ENCODE measurements at places on chromosomes 3 and 15. TPM values are rescaled to one million over a fixed set of nuclear protein-coding genes. Genes with fewer than 3 reads are reported as not detected.
A peak's percentile ranks its signal among the peaks of the same experiment; 100 is the strongest.

DNA sequence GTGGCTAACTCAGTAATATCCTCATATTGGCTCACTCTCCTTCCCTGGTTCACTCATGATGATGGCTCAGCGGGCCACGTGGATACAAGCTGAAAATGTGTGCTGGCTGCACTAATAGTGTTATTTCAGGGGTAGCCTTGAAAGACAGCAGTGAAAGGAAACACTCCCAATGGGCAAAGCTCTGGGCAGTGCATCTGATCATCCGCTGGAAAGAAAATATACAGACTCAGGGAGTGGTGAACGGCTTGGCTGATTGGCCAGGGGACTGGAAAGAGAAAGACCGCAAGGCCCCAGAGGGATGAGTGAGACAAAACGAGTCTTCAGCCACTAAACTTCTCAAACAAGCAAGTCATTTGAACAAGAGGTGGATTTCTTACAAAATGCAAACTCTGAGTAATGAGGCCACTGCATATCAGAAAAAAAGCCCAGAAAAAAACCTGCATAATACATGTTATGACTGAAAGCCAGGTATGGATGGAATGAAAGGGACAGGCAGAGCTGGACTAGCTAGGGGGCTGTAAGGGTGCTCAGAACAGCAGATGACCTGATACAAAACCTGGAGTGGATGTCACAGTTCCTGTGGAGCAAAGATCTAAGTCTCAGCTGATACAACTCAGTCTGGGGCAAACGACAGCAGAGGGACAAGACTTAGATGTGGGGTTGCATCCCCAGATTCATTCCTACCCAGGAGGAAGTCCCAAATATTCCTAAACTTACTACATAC lies 33.3 kb downstream of the CMTM6 start:
- no peak for DNase-seq
- H3K27ac ChIP-seq = no peak overlapping the region
- H3K27me3 ChIP-seq = peaks cover 14% of the 10 kb centered on the region
- peaks cover 9% of the 10 kb centered on the region for H3K36me3 ChIP-seq
- no peak overlapping the region for H3K4me3 ChIP-seq

DNA sequence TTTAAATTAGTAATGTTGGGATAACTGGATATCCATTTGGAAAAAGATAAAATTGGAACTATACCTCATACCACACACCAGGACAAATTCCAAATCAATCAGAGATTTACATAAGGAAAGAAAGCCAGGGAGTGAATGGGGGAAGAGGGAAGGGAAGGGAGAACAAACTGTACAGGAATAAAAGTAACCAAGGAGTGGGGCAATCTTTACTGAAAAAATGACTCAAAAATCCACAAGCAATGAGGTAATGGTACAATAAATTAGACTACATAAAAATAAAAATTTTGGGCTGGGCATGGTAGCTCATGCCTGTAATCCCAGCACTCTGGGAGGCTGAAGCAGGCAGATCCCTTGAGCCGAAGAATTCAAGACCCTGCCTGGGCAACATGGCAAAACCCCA lies 82.6 kb downstream of the MLH1 start:
- H3K4me3 ChIP-seq = no peak overlapping the region
- no peak overlapping the region for H3K27ac ChIP-seq
- no peak for DNase-seq
- no peaks in the 10 kb centered on the region for H3K4me1 ChIP-seq
- H3K27me3 ChIP-seq = no peaks in the 10 kb centered on the region

GRCh38 chr3:175208326-175208725 lies 349.2 kb downstream of the NAALADL2 start:
- no peak overlapping the region for H3K4me3 ChIP-seq
- H3K4me1 ChIP-seq = peaks cover 8% of the 10 kb centered on the region
- no peak for DNase-seq
- H3K27ac ChIP-seq = peak overlapping the region; percentile 37
- H3K27me3 ChIP-seq = no peaks in the 10 kb centered on the region

- no peaks in the 10 kb centered on the region for H3K4me1 ChIP-seq
- no peaks in the 10 kb centered on the region for H3K27me3 ChIP-seq
- no peak overlapping the region for H3K4me3 ChIP-seq
- DNase-seq = no peak
Observed at GRCh38 chr3:81433675-81434074, 327.8 kb downstream of the GBE1 start.

DNA sequence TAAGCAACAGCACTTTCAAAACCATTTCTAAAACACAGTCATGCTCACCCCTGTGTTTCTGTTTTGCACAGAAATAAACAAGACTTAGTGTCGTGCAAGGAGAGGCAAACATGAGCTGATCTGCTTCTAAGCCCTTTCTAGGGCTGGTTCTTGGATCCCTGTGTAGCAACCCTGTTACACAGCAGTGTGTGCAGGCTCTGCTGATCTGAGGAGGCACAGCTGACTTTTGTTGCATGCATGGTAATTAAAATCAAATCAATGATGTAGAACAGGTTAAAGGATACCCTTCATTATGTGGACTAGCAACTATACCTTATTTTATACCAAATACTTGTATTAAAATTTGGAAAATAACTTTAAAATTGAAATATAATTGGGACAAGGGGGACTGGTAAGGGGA lies 234.8 kb downstream of the PDZRN3 start:
- peaks cover 23% of the 10 kb centered on the region for H3K36me3 ChIP-seq
- no peaks in the 10 kb centered on the region for H3K4me1 ChIP-seq
- no peak for DNase-seq
- H3K4me3 ChIP-seq = no peak overlapping the region
- H3K27ac ChIP-seq = no peak overlapping the region
- H3K27me3 ChIP-seq = no peaks in the 10 kb centered on the region

GRCh38 chr3:57446318-57446841 lies 97.8 kb downstream of the DNAH12 start:
- no peaks in the 10 kb centered on the region for H3K27me3 ChIP-seq
- DNase-seq = no peak
- H3K27ac ChIP-seq = no peak overlapping the region
- H3K36me3 ChIP-seq = peaks cover 3% of the 10 kb centered on the region
- H3K4me3 ChIP-seq = no peak overlapping the region

GRCh38 chr3:161319867-161320266 lies 51.5 kb downstream of the SPTSSB start:
- H3K4me3 ChIP-seq = no peak overlapping the region
- H3K27ac ChIP-seq = no peak overlapping the region
- DNase-seq = no peak
- no peaks in the 10 kb centered on the region for H3K27me3 ChIP-seq
- H3K36me3 ChIP-seq = no peaks in the 10 kb centered on the region
- H3K4me1 ChIP-seq = peaks cover 10% of the 10 kb centered on the region

The HIGD1A gene
- total RNA-seq = 92.3 TPM

DNA sequence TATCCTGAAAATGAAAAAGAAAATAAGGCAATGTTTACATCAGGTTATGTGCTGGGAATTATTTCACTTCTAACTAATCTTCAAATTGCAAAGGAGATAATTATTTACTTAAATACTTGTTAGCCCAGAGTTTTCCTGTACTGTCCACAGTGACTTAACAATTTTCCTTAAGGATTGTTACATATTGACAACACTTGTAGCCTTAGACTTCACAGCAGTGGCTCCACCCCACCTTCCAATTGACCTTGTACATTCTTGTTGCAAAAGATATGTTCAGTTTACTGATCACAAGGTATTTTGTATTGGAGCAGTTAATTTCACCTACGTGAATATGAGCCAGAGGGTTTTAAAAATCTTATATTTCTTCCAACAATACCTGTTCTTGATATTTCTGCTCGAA lies 376.9 kb downstream of the CNTN6 start:
- H3K36me3 ChIP-seq = no peaks in the 10 kb centered on the region
- H3K4me3 ChIP-seq = no peak overlapping the region
- H3K4me1 ChIP-seq = peaks cover 2% of the 10 kb centered on the region
- no peak for DNase-seq
- H3K27me3 ChIP-seq = no peaks in the 10 kb centered on the region

The NR2E3 gene
- total RNA-seq = not detected

The LRRC34 gene
- 6.6 TPM for total RNA-seq

GRCh38 chr3:67737906-67738865 lies 83.8 kb upstream of the SUCLG2 start:
- no peak for DNase-seq
- peak overlapping the region; percentile 60 for H3K27ac ChIP-seq
- H3K4me1 ChIP-seq = no peaks in the 10 kb centered on the region
- no peak overlapping the region for H3K4me3 ChIP-seq

GRCh38 chr3:18443665-18444594 lies 18.8 kb upstream of the SATB1 start:
- H3K4me3 ChIP-seq = peak overlapping the region; percentile 88
- peak; percentile 21 for DNase-seq
- peaks cover 9% of the 10 kb centered on the region for H3K4me1 ChIP-seq

- no peak overlapping the region for H3K27ac ChIP-seq
- H3K4me3 ChIP-seq = no peak overlapping the region
- H3K4me1 ChIP-seq = no peaks in the 10 kb centered on the region
- no peaks in the 10 kb centered on the region for H3K27me3 ChIP-seq
- H3K36me3 ChIP-seq = peaks cover 3% of the 10 kb centered on the region
Observed at GRCh38 chr3:13504161-13504831, 24.2 kb downstream of the HDAC11 start.

DNA sequence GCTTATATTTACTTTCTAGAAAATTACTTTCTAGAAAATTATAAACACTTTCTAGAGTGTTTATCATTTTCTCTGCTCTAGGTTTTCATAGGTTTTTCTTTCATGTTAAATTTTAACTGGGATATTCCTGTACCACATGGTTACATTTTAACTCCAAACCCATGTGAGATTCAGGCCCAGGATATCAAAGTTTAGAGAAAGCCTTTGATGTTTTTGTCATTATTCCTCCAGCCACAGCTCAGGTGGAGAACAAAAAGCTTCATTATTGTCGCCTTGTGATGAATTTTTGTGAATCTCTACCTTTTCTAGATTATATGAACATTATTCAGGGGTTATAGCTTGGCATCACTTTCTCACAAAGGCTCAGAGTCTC lies 816.0 kb downstream of the SQOR start:
- peaks cover 2% of the 10 kb centered on the region for H3K4me1 ChIP-seq
- H3K27me3 ChIP-seq = no peaks in the 10 kb centered on the region
- DNase-seq = no peak
- H3K4me3 ChIP-seq = no peak overlapping the region
- no peaks in the 10 kb centered on the region for H3K36me3 ChIP-seq
- no peak overlapping the region for H3K27ac ChIP-seq

The AMIGO3 gene
- total RNA-seq = not detected

The UROC1 gene
- total RNA-seq = not detected

The STRIT1 gene
- total RNA-seq = not detected

- peaks cover 8% of the 10 kb centered on the region for H3K36me3 ChIP-seq
- no peak for DNase-seq
- H3K4me3 ChIP-seq = no peak overlapping the region
- H3K27me3 ChIP-seq = no peaks in the 10 kb centered on the region
Observed at GRCh38 chr3:197513953-197514785, 41.6 kb downstream of the BDH1 start.

DNA sequence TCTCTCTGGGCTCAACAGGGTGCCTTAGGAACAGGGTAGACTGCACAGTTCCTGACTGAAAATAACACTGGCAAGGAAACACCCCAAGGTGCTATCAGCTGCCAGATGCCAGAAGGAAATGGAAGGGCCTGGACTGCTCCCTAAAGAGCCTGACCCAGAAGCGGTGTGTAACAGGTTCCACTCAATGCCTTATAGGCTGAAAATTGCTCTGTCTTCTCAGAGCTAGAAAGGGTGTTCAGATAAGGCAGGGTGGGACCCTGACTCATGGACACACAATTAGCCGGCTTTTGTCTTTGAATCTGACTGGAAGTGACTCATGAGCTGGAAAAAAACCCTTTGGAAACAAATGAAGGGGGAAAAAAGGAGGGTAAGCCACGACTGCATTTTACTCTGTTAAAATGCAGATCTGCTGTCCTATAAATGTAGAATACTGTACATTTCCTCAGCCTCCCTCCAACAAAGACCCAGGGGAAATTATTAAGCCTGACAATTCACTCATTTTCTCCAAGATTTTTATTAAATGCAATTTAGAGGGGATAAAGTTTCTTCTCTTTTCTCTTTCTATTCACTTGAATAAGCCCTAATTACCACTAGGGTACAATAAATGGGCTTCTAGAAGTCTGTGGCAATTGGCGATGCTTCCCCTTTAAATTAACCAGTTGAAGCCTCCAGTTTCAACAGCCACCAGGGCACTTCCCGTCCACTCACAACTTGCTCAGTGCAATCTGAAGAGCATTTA lies 160.2 kb upstream of the TBL1XR1 start:
- H3K4me3 ChIP-seq = peak overlapping the region; percentile 55
- no peaks in the 10 kb centered on the region for H3K36me3 ChIP-seq
- no peaks in the 10 kb centered on the region for H3K27me3 ChIP-seq
- peaks cover 52% of the 10 kb centered on the region for H3K4me1 ChIP-seq

DNA sequence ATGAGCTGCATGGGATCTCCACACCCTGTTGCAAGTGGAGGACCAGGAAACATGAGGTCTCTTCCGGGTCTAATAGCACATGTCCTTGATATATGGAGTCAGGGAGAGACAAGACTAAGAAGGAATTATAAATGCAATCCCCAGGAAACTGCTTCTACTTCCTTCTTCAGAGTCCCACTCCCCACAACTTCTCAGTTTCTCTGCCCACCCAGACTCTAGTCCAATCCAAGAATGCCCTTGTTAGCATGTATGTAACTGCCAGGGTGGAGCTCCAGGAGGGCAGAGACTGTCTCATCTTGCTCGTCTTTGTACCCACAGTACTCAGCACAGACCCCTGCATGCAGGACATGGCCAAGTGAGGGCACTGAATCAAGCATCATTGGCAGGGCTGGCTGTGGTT lies 8.3 kb downstream of the DAPK2 start:
- no peak for DNase-seq
- H3K27ac ChIP-seq = no peak overlapping the region
- H3K36me3 ChIP-seq = no peaks in the 10 kb centered on the region
- no peak overlapping the region for H3K4me3 ChIP-seq
- H3K27me3 ChIP-seq = peaks cover 10% of the 10 kb centered on the region

- H3K4me1 ChIP-seq = peaks cover 4% of the 10 kb centered on the region
- peaks cover 3% of the 10 kb centered on the region for H3K27me3 ChIP-seq
- no peak for DNase-seq
Observed at GRCh38 chr15:91515188-91515754, 338.2 kb upstream of the SLCO3A1 start.

- H3K4me3 ChIP-seq = no peak overlapping the region
- H3K36me3 ChIP-seq = peaks cover 4% of the 10 kb centered on the region
- H3K4me1 ChIP-seq = peaks cover 62% of the 10 kb centered on the region
- H3K27me3 ChIP-seq = no peaks in the 10 kb centered on the region
- H3K27ac ChIP-seq = no peak overlapping the region
Observed at GRCh38 chr3:14938954-14939353, 8.4 kb upstream of the NR2C2 start.
